ENCODE measurements at places on chromosomes 2 and 18.

GRCh38 chr2:200351815-200352214 lies 45.3 kb downstream of the SPATS2L start:
- DNase-seq = no peak

GRCh38 chr18:76387608-76388007 lies 107.4 kb downstream of the ZNF516 start:
- DNase-seq = no peak

- DNase-seq = no peak
Measured at GRCh38 chr2:136665736-136666135, 99.6 kb upstream of the THSD7B start.

GRCh38 chr2:201174687-201175086 lies 8.3 kb upstream of the CASP10 start:
- DNase-seq = no peak

- no peak for DNase-seq
Measured at GRCh38 chr2:16214861-16215260, 274.5 kb downstream of the MYCN start.

GRCh38 chr2:29892585-29893259 lies 28.7 kb downstream of the ALK start:
- no peak for DNase-seq

GRCh38 chr18:48669991-48670750 lies 131.3 kb downstream of the CTIF start:
- no peak for DNase-seq

GRCh38 chr2:234203135-234203984 lies 152.9 kb downstream of the SPP2 start:
- DNase-seq = no peak

- no peak for DNase-seq
Measured at GRCh38 chr2:46001741-46002506, 295.3 kb upstream of the EPAS1 start.

Data from activated CD8-positive, alpha-beta T cell treated with anti-CD3 and anti-CD28 coated beads, Interleukin-2, amount 10 ng/mL, durations not matched to agents 7 days and 5 days (primary cell).